Glutamatergic neuron (in vitro differentiated cells): ENCODE measurements at places on chromosomes 13 and 19. TPM values are rescaled to one million over a fixed set of nuclear protein-coding genes. Genes with fewer than 3 reads are reported as not detected.

Gene LILRB4
- total RNA-seq = 0.44 TPM

Gene C19orf25
- total RNA-seq = 29.2 TPM

Gene HSD17B14
- total RNA-seq = 1.0 TPM

Gene ANKRD24
- 6.1 TPM for total RNA-seq

Gene THSD8
- total RNA-seq = 14.4 TPM

Gene ZNF581
- total RNA-seq = 31.0 TPM

Gene C3
- total RNA-seq = 0.69 TPM

Gene FUT2
- 0.22 TPM for total RNA-seq

Gene FFAR1
- not detected for total RNA-seq

Gene CYP4F3
- total RNA-seq = not detected

Gene GAPDHS
- not detected for total RNA-seq

Gene KLF1
- not detected for total RNA-seq

Gene ZNF566
- total RNA-seq = 15.7 TPM

Gene CABP5
- total RNA-seq = not detected

Gene GRIN2D
- total RNA-seq = 21.7 TPM

Gene SMIM24
- not detected for total RNA-seq

Gene WDR87
- not detected for total RNA-seq

Gene CYP2A7
- not detected for total RNA-seq

Gene TEKTIP1
- 2.5 TPM for total RNA-seq

Gene PSG11
- total RNA-seq = not detected

Gene TMEM190
- total RNA-seq = 3.7 TPM

Gene PROSER1
- 63.7 TPM for total RNA-seq

Gene TPP2
- 84.6 TPM for total RNA-seq

Gene AKAP8
- 28.9 TPM for total RNA-seq

Gene RASA3
- total RNA-seq = 15.2 TPM

Gene DNAAF3
- 2.4 TPM for total RNA-seq

Gene SEMA6B
- 234 TPM for total RNA-seq
